ENCODE measurements at places on chromosomes 11 and 22.

DNA sequence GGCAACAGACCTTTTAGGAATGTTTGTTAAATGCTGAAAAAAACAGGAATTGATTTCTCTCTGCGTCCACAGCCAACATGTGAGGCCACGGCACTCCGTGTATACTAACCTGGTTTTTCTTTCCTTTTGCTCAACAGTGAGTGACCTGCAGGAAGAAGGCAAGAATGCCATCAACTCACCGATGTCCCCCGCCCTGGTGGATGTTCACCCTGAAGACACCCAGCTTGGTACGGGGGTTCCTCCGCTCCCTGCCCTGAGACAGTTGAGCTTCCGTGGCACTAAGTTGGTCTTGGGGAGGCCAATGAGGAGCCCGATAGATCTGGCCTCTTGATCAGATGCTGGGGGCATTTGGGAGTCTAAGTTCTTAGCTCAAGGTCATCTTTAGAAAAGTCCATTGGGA is 69.7 kb downstream of the PARVB start:
- no peak for DNase-seq

DNA sequence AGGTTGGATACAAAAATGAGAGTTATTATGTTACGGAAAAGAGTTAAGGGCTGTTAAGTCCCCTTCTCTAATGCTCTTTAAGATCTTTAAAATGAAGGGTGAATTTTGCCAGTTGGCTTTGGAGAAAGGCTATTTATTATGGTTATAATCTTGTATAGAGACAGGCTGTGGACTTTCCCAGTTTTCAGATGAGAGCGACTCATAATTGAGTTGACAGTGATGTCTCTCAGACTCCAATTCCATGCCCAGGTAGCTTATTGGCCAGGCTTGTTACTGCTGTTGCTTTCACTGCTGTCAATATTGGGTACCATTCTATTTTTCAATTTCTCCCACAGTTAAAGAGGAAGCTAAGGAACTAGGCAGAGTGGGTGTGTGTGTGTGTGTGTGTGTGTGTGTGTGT is 13.1 kb downstream of the ENDOD1 start:
- DNase-seq: no peak

DNA sequence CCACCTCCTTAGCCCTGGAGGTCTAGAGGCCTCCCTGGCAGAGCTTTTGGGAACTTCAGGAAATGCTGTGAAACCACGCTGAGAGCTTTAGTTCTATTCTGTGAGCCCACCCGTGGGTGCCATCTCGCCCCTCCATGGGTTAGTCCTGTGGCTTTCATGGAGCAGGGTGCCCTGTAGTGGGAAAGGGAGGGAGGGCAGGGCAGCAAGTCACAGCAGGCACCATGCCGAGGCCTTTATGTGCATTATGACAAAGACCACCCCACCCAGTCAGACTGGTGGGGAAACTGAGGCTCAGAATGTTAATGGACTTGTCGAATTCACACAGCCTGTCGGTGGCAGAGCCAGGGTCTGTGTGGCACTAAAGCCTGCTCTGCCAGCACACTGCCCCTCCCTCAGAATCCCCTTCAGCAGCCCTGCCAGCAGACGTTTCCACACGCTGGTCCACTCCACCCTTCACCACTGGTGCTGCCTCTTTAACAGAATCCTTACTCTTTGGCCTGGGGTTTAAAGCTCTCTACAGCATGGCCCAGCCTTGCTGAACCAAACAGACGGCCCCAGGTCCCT is 13.4 kb downstream of the TMPRSS13 start:
- no peak for DNase-seq

DNA sequence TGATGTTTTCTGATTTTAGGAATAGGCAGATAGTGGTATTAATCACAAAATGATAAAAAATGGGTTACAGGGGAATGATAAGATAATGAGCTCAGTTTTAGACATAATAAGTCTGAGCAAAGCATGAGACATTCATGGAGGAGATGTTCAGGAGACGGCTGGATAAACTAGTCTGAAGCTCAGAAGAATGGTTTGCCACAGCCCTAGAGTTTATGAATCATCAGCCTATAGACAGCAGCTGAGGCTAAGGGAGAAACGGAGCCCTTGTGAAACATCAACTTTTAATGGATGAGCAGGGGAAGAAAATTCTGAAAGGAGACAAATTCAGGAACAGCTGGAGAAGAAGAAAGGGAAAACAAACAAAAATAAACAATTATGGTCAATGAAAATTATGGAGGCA is 87.2 kb downstream of the RELT start:
- DNase-seq: peak; percentile 71

- peak; percentile 89 for DNase-seq
These were observed 6.3 kb downstream of the CEND1 start for GRCh38 chr11:783581-784015.

DNA sequence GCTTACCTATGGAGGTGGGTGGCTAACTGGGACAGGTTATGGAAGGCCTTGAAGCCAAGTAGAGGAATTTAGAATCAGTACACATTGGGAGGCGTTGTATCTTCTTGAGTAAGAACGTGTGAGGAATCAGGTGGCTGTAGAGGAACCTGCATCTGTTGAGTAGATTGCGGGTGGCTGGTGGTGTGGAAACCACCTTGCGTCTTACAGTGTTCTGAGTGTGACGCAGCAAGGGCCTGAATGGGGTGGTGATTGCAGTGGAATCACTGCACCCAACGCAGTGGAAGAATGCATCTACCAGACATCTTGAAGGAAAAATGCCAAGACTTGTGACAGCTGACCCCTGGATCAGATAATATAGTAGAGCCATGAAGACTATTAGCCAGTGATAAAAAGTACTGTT is 110.8 kb upstream of the NNMT start:
- DNase-seq: no peak

DNA sequence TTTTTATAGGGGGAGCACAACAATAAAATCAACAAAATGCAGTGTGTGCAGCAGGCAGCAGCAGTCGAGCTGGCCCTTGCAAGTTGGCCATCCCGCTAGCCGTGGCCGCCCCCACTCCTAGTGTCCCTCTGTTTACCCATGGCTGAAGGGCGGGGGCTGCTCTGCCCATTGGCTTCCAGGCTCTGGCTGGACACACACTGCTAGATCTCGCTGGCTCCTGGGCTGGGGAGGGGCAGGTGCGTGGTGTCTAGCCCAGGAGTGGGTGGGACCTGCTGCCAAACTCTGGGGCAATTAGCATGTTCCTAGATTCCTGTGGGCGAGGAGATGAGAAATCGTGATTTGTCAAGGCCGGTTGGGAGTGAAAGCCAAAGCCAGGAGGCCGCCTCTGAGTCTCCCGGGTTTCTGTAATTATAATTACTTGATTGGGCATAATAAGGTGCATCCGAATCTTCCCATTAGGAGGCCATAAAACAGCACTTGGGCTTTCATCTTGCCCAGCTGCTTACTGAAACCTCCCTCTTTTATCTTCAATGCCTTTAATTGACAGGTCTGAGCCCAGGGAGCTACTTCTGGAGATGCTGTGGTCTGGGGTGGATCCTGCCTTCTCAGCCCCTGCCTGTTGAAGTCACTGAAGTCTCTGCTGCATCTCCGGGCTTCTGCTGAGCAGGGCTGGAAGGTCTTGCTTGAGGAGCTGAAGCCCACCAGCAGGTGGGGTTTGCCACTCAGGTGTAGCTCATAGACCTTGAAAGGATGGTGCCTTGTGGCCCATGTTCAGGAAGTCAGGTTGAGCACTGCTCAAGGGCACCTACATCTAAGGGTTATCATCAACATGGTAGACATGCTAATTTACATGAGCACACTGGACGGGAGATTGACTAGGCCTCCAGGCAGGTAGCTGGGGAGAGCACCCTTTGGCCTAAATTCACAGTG is 44.5 kb upstream of the DKK3 start:
- no peak for DNase-seq

DNA sequence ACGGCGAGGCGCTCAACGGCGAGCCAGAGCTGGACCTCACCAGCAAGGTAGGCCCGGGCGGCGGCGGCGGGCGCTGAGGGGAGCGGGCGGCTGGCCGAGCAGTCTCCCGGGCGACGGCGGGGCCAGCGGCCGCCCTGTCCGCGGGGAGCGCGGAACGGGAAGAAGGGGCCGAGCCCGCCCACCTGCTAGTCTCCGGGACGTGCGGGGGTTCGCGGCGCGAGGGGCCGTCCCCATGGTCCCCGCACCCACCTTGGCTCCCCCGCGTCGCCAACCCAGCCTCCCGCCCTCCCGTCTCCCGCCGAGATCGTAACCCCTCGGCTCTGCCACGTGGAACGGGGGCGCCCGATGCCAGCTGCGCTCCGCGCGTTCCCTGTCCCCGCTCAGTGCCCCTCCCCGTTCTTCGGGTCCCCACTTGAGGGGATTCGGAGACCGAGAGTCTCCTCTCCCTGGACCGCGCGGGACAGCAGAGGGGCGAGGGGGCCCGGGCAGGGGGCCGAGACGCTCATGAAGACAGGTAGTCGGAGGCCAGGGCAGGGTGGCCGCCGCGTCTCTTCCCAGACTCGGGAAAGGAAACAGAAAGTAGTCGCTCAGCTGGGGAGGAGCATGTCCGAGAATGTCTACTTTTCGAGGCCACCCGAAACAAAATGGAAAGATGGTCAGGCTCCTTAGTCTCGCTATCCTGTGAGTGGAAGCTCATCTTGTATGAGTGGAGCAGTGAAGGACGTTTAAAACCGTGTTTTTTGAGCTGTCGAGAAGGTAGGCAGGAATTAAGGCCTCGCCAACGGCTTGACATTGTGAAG is 557 bp downstream of the GTPBP1 start:
- DNase-seq: peak; percentile 26
